ENCODE measurements at places on chromosomes 4 and X.

GRCh38 chr4:64721106-64721505 lies 311.9 kb upstream of the TECRL start:
- no peaks in the 10 kb centered on the region for H3K27me3 ChIP-seq
- no peak overlapping the region for H3K4me3 ChIP-seq
- no peak for DNase-seq
- H3K36me3 ChIP-seq: no peaks in the 10 kb centered on the region

DNA sequence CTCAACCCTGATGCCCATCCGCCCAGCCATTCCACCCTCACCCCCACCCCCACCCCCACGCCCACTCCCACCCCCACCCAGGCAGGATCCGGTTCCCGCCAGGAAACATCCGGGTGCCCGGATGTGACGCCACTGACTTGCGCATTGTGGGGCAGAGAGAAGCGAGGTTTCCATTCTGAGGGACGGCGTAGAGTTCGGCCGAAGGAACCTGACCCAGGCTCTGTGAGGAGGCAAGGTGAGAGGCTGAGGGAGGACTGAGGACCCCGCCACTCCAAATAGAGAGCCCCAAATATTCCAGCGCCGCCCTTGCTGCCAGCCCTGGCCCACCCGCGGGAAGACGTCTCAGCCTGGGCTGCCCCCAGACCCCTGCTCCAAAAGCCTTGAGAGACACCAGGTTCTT lies at the start of gene MAGEA1:
TSS of gene MAGEA1 (plus strand) at position 154 of the 400 bp plus-strand sequence. CDS start 3,106 bp downstream, outside the sequence.
- H3K27me3 ChIP-seq: peaks cover 22% of the 10 kb centered on the region
- H3K4me3 ChIP-seq: no peak within 1 kb of the TSS
- H3K27ac ChIP-seq: no peak within 1 kb of the TSS
- no peaks in the 10 kb centered on the region for H3K36me3 ChIP-seq

- H3K27ac ChIP-seq: no peak overlapping the region
- H3K4me3 ChIP-seq: no peak overlapping the region
- peaks cover 11% of the 10 kb centered on the region for H3K4me1 ChIP-seq
- no peak for DNase-seq
These were observed 36.7 kb downstream of the LARP7 start for GRCh38 chr4:112673686-112674085.

- H3K36me3 ChIP-seq: peaks cover 59% of the 10 kb centered on the region
- H3K4me3 ChIP-seq: no peak overlapping the region
- peaks cover 3% of the 10 kb centered on the region for H3K27me3 ChIP-seq
- H3K4me1 ChIP-seq: peaks cover 32% of the 10 kb centered on the region
- peak overlapping the region; percentile 54 for H3K27ac ChIP-seq
These were observed 13.4 kb downstream of the CTBP1 start for GRCh38 chr4:1235381-1236102.

GRCh38 chr4:152748619-152749018 lies 30.9 kb downstream of the TIGD4 start:
- no peak overlapping the region for H3K27ac ChIP-seq
- DNase-seq: no peak
- H3K4me3 ChIP-seq: no peak overlapping the region

GRCh38 chrX:134538316-134538715 lies 78.4 kb downstream of the HPRT1 start:
- H3K36me3 ChIP-seq: no peaks in the 10 kb centered on the region
- H3K27me3 ChIP-seq: peaks cover 4% of the 10 kb centered on the region
- peak overlapping the region; percentile 6 for H3K27ac ChIP-seq
- no peak overlapping the region for H3K4me3 ChIP-seq
- peaks cover 69% of the 10 kb centered on the region for H3K4me1 ChIP-seq
